RWPE1 (cell line): ENCODE measurements at places on chromosomes 11 and 22.

DNA sequence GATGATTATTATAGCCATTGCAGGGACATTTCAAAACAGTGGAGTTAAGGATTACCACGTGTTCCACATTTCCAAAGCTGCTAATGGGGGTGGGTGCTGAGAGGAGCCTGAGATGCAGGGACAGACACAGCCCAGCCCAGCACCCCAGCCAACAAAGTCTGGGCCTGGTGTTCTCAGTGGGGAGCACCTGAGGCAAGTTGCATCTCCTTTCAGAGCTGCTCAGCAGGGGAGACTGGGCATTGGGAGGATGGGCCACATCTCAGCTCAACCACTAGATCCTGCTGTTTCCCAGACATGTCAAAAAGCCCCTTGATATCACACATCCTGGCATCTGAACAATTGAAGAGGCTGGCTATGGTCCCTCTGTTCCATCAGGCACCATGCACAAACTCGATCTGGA is 458.0 kb upstream of the KIRREL3 start:
- no peak for DNase-seq

- DNase-seq, result no peak
Observed at GRCh38 chr22:23675502-23676415, 15.1 kb upstream of the RGL4 start.

DNA sequence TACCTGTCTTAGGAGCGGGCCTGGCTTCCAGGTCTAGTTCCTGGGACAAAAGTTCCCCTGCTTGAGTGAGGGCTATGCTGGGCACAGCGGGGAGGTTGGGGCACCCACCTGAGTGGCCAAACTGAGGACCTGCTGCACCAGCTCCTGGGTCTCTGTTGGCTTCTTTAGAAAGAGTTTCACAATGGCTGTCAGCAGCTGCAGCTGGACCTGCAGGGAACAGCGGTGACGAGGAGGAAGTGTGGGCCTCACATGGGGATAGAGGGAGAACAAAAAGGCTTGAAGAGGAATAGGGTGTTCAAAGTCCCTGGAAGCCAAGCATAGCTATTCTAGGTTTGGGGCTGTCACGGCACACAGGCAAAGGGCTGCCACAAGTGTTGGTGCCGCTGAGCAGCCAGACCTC is 26.7 kb upstream of the RASL10A start:
- DNase-seq, result no peak

DNA sequence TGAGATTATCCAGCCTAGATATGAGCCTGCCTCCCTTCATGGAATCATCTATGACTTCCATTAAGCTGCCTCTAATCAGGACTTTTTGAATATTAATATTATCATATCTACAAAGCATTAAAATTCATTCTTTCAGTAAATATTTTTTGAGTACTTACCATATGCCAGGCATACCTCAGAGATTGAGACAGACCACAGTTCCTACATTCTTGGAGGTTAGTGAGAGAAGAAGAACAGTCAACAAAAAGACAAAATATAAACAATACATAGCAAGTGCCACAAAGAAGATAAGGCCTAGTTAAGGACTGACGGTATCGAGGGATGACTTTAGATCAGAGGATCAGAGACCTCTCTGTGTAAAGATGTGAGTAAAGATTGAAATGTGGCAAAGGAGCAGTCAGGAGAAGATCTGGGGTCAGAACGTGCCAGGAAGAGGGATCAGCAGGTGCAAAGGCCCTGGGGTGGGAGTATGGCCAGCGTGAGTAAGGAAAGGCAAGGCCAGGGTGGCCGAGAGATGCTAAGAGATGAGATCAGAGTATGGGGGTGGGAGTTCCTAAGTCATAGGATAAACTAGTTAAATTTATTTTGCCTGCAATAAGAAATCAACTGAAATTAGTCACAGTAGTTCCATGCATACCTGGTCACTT is 15.4 kb downstream of the SLC35C1 start:
- DNase-seq, result no peak

DNA sequence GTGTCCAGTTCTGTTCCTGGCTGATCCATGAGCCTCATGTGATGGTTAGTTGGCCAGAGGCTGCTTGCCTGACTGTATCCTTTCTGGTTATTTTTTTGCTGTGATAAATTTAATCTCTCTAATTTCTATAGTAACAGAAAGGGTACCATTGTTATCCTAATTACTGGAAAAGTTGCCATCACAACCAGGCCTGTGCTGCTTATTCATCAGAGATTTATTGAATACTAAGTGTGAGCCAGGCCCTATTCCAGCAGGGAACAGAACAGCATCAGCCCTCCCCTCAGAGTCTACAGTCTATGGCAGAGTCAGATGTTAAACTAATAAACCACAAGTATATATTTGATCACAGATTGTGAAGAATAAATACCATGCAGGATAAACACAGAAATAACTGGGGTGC is 86.8 kb downstream of the DEPDC5 start:
- DNase-seq, result no peak

DNA sequence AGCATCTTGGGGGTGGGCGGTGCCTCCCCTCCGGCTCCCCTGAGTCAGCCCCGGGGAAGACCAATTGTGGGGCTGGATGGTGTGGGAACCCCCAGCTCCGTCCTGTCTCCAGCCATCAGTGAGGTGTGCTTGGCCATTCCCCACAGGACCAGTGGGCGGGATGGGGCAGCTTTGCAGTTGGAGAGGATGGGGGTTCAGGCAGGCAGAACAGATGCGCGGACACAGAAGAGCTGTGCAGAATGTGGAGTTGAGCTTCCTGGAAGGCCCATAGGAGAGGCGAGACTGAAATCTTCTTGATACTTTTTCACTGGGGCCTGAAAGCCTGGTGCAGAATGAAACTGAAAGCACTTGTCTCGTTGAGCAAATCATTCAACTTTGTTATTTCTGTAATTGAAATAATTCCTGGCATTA is 23.8 kb downstream of the PARVB start:
- no peak for DNase-seq

GRCh38 chr11:76671237-76671592 is 668 bp upstream of the LRRC32 start:
- no peak for DNase-seq

DNA sequence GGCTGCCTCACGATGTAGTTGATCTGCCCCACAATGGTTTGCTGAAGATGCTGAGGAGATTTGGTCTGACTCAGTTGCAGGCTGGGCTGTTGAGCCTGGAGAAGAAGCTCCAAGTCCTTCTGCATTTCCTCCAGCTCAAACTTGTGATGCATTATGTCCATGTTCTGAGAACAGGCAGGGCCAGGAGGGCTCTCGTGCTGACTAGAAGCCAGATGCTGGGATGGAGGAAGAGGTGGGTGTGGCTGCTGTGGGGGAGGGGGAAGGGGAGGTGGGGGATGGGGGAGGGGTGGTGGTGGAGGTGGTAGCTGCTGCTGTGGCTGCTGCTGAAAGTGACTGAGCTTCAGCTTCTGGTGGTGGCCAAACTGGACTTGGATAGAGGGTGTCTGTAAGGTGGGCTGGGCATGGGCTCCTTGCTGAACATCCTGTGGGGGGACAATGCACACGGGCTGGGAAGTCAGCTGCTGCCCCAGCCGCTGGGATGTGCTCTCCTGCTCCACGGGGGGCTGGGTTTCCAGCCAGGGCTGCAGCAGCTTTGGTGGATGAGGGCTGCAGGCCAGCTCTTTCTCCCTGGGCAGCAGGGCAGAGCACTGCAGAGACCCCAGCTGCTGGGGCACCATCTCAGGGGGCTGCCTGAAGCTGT is 42.1 kb downstream of the TRIM66 start:
- DNase-seq, result no peak

DNA sequence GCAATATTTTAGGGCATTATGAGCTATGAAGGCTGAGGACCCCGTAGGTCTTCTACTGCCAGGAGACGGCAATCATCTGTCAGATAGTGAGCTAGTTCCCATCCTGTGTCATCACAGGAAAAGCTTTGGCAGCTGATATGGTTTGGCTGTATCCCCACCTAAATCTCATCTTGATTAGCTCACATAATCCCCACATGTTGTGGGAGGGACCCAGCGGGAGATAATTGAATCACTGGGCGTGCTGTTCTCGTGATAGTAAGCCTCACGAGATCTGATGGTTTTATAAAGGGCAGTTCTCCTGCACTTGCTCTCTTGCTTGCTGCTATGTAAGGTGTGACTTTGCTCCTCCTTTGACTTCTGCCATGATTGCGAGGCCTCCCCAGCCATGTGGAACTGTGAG is 18.1 kb downstream of the CSRP3 start:
- DNase-seq, result no peak

DNA sequence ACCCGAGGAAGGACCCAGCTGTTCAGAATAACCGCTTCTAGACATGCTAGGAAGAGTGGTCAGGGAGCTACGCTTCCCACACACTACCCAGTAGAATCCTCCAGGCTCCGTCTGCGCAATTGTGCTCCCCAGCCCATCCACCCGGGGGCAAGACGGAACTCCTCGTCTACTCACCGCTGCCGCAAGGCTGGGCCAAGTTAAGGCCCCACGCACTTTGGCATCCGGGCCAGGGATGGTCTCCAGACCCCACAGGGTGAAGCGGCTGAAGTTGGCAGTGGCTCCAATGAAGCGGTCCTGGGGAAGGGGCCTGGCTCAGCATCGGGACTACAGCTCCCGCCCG is 757 bp downstream of the RNASEH2C start:
- peak; percentile 41 for DNase-seq

GRCh38 chr22:50046019-50046415 is 12.1 kb downstream of the TTLL8 start:
- DNase-seq, result no peak

GRCh38 chr11:44782478-44782877 is 55.7 kb downstream of the TSPAN18 start:
- DNase-seq, result no peak

GRCh38 chr11:72724021-72724551 is 28.1 kb downstream of the ARAP1 start:
- DNase-seq, result no peak

- DNase-seq, result peak; percentile 80
Observed at GRCh38 chr11:65366340-65366773, 11.8 kb downstream of the TIGD3 start.

- no peak for DNase-seq
Observed at GRCh38 chr11:27028561-27028965, 12.1 kb upstream of the BBOX1 start.

- peak; percentile 51 for DNase-seq
Observed at GRCh38 chr11:117843666-117844484, 19.3 kb upstream of the FXYD2 start.

GRCh38 chr11:76781046-76781801 is 1.9 kb upstream of the TSKU start:
- DNase-seq, result no peak

- no peak for DNase-seq
Observed at GRCh38 chr11:26676641-26677040, 45.2 kb downstream of the SLC5A12 start.

GRCh38 chr11:69243496-69244200 is 50.3 kb upstream of the MYEOV start:
- no peak for DNase-seq

- peak; percentile 53 for DNase-seq
Observed at GRCh38 chr11:113796663-113797259, 17.2 kb downstream of the CLDN25 start.

DNA sequence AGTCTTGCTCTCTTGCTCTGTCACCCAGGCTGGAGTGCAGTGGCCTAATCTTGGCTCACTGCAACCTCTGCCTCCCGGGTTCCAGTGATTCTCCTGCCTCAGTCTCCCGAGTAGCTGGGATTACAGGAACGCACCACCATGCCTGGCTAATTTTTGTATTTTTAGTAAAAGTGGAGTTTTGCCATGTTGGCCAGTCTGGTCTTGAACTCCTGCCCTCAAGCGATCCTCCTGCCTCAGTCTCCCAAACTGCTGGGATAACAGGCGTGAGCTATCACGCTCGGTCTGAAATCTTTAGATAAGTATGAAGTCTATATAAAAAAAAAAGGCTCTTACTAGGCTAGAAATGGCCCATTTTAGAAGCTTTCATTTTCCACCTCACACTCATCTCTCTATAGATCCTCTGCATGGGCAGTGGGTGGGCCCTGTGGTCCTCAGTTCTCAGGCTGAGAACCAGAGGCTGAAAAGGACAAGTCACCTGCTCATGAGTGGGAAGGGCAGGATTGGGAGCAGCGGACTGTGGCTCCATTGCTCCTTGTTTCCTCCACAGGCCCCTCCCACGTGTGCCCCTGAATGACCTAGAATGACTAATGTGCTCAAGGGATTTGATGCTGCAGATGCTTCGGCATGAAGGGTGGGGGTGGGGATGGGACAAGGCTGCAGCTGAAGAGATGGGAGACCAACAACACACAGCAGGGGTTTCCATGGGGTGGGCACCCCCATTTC is 19.8 kb upstream of the PRAME start:
- DNase-seq, result peak; percentile 25

DNA sequence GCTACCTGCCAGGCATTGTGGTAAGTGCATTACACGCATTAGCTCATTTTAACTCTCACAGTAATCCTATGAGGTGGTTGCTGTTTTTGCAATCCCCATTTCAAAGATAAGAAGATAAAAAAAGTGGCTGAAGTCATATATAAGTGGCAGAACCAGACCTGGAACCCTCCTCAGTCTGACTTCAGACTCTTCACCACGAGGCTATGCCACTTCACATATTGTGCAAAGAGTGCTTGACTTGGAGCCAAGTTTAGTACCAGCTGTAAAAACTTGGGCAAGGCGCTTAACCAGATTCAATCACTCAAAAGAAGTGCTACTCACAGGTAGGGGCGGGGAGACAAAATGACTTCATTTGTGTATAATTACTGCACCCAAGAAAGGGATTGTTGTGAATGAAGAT is 15.3 kb downstream of the BPIFC start:
- no peak for DNase-seq

- no peak for DNase-seq
Observed at GRCh38 chr11:123144707-123145106, 50.3 kb downstream of the CLMP start.

GRCh38 chr11:120215634-120216033 is 4.8 kb downstream of the OAF start:
- no peak for DNase-seq
